HAP-1 (cell line): ENCODE measurements at places on chromosomes 13 and 19.
A peak's percentile ranks its signal among the peaks of the same experiment; 100 is the strongest.

GRCh38 chr13:106525865-106526264, 9.6 kb downstream of the EFNB2 start:
- no peak for DNase-seq

DNA sequence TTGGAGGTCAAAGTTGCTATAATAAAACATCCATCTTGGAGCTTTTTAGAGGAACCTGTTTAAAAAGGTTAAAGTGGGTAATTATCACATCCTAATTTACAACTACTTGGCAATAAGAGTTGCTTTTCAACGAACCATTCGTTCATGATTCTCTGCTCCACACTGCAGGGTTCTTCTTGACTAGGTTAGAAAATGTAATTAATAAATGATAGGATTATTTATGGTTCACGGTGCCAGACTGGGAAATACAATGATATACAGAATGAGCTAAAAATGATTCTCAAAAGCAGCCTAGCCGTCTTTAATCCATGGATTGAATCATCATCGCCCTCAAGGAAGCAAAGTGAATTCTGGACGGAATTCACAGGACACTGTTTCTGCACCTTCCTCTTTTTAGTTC, 291.2 kb downstream of the TEX29 start:
- DNase-seq = no peak

- DNase-seq = no peak
Observed at GRCh38 chr19:43674183-43674582, 4.2 kb upstream of the PLAUR start.

- peak; percentile 46 for DNase-seq
Observed at GRCh38 chr19:30374865-30375552, 2.8 kb downstream of the ZNF536 start.

GRCh38 chr13:95388420-95389079, 87.3 kb upstream of the ABCC4 start:
- no peak for DNase-seq

GRCh38 chr13:37476874-37477273, 121.7 kb downstream of the POSTN start:
- DNase-seq = peak; percentile 21

DNA sequence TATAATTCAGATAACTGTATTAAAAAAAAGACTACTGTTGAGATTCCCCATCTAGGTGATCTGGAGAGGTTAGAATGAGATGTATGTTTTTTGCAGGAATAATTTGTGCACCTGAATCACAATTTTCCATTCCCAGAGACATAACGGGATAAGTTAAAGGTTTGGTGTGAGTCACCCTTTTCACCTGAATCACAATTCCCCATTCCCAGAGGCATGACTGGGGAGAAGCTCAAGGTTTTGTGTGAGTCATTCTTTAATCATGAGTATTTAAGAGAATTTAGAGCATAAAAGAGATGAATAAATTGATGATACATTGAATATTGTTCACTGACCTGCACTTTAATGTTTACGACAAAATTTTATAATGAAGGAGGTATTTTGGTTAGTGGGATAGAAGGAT, 9.0 kb downstream of the OR7A5 start:
- no peak for DNase-seq

- no peak for DNase-seq
Observed at GRCh38 chr13:109669956-109670355, 116.4 kb downstream of the IRS2 start.

- peak; percentile 20 for DNase-seq
Observed at GRCh38 chr13:99659226-99659625, 158.0 kb downstream of the TM9SF2 start.

DNA sequence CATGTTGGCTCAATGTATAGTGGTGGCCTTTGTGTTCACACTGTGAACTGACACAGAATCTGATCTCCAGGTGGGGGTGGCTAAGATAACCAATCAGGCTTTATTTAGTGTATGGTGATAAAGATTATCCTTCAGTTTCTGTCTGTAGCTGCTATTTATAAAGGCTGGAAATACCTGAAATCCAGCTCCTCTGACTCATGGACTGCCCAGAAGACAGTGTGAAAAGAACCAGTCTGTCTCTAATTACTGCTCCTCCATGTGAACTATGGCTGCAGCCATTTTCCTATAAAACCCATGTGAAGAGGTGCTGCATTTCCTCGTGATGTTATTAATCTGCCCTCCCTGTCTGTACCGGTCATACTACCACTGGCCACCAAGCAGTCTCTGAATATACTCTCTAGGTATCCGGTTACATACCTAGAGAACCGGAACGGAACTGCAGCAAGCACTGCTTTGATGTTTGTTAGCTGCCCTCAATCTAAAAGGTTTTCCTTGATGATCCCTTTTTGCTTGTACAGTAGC, 238.0 kb downstream of the LHFPL6 start:
- no peak for DNase-seq

DNA sequence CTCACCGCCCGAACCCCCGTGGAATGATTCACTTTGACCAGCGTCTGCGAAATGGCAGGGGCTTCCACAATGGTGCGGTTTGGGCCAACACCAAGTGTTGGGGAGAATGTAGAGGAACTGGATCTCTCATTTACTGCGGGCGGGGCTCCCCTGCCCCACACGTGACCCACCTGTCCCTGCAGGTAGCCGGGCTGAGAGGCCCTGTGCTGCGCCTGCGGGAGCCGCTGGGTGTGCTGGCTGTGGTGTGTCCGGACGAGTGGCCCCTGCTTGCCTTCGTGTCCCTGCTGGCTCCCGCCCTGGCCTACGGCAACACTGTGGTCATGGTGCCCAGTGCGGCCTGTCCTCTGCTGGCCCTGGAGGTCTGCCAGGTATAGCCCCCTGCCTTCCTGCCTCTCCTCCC, 5.8 kb upstream of the FLT3LG start:
- no peak for DNase-seq

GRCh38 chr19:18894254-18895037, 1.5 kb downstream of the CERS1 start:
- DNase-seq = no peak

DNA sequence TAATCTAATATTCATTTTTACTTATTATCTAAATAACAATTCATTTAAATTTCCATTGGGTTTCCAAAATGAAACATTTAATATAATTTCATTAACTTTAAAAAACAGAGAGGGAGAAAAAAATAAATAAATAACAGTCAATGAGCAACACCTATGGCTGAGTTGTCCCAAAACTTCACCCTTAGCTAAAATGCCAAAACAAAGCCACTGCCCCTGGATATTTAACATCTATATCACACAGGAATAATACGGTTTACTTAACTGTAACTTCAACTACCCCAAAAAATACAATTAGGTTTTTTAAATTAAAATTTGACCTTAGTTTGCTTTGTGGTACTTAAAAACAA, 541 bp downstream of the ELF1 start:
- no peak for DNase-seq

GRCh38 chr13:28707629-28708427, 10.9 kb downstream of the SLC46A3 start:
- DNase-seq = peak; percentile 33

DNA sequence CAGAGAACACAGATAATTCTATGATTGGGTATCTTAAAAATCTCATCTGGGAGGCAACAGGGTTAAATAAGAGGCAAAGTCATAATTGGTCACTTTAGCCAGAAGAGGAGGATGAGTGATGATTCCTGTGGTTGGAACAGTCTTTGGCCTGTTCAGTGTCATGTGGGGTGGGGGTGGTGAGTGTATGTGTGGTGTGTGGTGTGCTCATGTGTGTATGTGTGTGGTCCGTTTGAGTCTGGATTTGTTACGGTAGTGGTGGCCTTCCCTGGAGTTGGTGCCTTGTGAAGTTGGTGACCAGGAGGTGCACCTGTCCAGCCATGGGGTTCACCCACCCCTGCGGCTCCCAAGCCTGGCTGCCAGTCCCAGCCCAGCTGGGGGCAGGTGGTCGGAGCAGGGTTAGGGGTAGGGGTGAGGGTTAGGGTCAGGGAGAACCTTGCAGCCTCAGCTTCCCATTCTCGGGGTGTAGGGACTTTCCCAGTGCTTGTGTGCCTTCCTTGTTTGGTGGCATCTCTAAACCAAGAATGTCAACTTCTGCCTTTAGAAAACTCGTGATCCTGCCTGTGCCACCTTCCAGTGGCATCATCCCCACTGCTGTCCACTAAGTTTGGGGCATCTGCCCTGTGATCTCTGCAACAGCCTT, 97.5 kb downstream of the RAB20 start:
- DNase-seq = no peak

- DNase-seq = peak; percentile 69
Observed at GRCh38 chr13:43786766-43787517, at the start of gene ENOX1. ENOX1 (minus strand) TSS chr13:43786972.

GRCh38 chr13:47413112-47413511, 516.3 kb upstream of the HTR2A start:
- no peak for DNase-seq

- DNase-seq = no peak
Observed at GRCh38 chr13:24888291-24888931, 124.4 kb downstream of the RNF17 start.

- no peak for DNase-seq
Observed at GRCh38 chr13:47017476-47017875, 120.6 kb upstream of the HTR2A start.

DNA sequence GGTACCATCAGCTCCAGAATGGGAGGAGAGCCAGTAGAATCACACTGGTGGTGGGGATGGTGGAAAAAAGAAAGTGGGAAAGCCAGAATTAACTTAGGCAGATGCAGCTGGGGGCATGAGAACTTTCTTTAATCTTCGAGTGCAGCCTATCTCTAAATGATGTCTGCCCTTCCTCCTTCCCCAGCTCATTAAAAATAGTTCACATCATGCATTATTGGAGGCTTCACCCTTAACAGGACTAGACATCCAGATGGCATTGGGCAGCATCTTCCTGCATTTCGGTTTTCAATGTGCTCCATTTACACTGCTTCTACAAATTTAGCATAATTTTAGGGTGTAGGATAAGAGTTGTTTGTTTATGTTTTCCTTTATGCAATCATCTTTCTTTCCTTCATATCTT, 272.8 kb downstream of the COG6 start:
- DNase-seq = no peak

DNA sequence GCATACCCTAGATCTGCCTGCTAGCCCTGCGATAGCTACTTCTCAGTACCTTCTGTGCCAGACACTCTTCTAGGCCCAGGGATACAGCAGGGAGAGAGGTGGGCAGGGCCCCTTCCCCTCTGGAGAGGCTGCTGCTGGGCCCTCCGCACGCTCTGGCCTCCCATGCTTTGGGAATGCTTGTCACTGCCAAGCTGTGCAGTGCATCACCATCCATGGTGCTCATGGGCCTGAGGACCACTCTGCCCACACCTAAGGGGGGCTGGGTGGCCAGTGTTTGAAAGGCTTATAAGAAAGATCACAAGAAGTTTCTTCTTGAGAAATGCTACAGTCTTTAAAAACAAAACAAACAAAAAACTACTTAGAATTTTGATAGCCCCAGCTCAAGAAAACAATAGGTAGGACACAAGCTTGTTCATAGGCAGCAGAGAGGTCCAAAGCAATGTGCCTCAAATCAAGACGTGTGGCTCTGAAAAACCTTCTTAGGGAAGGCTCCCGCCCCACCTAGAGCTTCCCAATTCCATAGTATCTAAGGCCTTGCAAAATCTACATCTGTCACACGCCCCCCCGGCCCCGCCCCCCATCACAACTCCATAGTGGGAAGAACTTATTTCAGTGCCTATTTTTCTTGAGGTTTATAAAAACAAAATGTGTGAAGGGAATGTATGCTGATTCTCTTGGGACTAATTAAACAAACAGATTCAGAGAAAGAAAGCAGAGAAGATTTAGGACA, 145.8 kb downstream of the TM9SF2 start:
- no peak for DNase-seq

DNA sequence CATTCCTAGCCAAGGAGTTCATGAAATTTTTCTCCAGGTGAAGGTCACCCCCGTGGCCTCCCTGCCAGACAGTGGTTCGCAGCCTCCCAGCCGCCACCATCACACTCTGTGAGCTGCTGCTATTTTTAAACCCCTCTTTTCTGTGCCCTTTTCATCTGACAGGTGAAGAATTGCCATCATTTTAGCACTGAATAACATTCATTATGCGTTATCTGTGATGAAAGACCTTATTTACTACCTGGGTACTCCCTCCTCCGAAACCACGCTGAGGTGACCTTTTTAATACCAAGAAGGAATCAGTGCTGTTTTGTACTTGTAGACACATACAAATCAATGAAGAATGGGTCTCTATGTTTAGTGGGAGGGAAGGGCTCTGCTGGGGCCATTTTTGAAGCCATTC, 148.9 kb upstream of the GPR12 start:
- no peak for DNase-seq

DNA sequence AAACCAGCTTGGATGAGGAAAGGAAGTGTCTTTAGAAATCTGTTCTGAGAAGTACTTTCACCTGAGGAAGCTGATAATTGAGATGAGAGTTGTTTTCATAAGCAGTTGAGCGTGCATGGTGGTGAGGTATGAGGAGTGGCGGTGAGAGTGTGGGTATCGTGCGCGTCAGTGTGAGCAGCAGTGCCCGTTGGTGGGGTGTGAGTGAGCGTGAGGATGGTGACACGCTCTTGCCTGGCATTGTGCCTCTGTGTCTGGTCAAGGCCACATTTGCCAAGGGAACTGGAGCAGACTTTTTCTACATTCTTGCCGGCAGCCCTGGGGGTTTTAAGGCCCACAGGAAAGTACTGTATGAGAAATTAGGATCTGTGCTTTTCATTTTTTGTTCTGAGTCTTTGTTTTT, 36.5 kb upstream of the TEX29 start:
- DNase-seq = no peak
